ENCODE measurements at places on chromosomes 1 and 21.

DNA sequence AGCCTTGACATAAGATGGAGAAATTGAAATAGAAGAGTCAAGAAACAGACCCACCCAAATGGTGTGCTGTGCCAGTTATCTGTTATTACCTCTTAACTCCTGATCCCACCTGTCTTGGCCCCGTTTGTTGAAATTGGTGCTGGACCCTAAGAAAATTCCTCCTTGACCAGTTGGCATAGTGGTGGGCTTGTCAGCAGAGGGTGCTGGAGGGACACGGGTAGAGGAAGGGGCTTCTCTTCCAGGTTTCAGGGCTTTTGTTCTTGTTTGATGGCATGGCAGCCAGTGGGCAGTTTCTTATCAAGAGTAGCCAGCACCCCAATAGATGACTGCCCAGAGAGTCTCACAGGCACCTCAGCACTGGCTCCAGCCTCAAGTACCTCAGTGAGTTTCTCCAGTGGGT, 51.6 kb downstream of the PCBP3 start:
- no peak for DNase-seq

- DNase-seq, result no peak
Observed at GRCh38 chr1:68230901-68231626, 1.3 kb downstream of the WLS start.

DNA sequence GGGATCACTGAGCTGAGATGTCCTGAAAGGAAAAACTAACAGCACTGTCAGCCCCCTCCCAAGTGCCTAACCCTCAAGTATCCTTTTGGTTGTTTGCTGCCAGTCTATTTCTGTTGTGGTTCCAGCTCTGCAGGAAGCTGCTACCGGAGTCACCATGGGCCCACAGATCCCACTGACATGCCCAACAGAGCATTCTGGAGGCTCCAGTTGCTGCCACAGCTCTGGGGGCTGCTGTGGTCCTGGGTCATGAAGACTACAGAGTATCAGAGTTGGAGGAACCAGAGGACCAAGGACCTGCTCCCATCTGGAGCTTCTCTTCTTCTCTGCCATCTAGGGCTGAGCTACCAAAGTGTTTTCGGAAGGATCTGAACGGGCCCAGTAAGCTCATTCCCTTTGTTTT, 910 bp downstream of the LCE3A start:
- DNase-seq, result no peak

- no peak for DNase-seq
Observed at GRCh38 chr1:65722461-65722860, 70.2 kb upstream of the PDE4B start.

DNA sequence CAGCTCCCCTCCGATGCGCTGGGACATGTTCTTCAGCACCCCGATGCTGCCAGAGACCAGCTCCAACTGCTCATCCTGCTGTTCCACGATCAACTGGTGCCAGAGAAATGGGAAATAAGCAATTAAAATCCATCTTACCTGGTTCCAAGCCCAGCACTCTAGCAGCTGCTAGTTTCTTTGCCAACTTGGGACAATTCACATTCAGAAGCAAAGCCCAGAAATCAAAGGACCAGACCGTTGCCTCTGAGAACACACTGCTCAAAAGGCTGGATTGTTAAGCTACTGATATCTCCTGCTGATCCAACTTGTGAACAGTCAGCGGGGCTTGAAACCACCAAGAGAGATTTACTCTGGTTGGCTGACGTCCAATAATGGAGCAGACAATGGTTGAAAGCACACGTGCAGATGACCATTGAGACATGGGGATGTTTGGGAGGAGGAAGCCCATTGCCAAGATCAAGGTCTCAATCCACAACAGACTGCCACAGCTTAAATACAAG, 34.4 kb downstream of the STX6 start:
- DNase-seq, result no peak

- no peak for DNase-seq
Observed at GRCh38 chr1:220884981-220885918, 6.0 kb downstream of the HLX start.

DNA sequence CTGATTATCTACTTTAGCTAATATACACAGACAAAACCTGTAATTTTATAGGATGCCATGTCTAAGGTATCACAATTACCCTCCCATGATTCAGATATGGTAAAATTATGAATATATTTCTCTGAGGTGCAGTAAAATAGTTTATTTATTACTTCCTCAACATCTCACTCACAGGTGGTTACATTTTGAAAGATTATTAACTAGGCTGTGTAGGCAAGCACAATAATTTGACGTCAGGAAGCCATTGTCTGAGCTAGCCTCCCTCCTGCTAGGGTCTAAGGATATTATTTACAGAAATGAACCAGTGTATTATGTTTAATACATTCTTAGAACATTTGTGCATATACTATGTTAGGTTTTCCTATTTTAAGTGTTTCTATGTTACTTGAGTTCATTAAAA, 69.9 kb upstream of the ADGRL2 start:
- DNase-seq, result no peak

DNA sequence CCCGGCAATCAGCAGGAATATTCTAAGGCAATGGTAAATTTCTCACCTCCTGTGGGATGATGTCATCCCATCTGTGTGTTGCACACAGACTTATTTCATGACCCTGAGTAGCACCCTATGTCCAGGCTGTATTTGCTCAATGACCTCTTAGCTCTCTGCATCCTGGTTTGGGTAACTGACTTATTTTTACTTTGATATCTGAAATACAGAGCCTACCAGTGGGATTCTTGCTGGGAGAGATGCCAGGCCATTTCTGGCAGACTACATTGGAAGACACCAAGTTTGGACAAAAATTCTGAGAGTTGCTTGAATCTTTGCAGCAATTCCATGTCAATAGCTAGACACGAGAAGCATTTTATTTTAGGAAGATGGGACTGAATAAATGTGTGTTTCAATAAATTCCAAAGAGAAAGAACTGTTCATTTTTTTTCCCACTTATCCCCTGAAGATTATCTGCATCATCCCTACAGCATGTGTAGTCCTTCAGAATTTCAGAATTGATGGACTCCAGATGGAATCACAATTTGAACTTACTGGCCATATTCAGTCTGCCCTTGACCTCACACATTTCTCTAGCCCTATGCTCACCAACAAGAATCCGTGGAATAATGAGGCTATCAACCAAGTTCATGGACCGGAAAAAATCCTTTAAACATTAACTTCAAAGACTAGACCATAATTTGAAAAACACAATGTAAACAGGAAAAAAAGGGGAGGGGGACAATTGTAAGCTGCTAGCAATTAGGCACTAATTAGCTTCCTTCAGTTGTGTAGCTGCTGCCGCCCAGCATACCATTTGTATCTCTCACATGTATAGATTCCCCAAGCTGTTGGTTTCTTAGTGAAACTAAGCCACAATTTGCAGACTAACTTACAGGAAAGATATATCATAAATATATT, 226.5 kb downstream of the HMCN1 start:
- DNase-seq, result no peak

DNA sequence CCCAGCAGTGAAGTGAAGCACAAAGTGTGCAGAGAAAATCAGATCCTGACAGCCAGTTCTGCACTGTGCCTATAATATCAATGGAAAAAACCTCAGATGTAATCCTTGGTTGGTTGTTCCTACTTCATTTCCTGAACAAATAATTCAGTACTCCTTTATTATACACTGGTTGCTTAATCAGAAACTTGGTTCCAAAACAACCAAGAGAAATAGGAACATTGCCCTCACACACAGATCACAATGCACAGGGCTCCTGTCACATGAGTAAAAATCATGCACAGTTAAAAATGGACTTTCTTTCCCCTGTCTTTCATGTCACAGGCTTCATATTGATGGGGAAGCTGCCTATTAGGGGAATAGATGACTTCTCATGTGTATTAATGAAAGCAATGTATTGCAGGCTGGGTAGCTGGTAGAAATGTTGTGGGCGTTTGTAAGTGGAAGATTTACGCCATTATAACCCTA, 9.7 kb downstream of the DNASE2B start:
- DNase-seq, result peak; percentile 70

DNA sequence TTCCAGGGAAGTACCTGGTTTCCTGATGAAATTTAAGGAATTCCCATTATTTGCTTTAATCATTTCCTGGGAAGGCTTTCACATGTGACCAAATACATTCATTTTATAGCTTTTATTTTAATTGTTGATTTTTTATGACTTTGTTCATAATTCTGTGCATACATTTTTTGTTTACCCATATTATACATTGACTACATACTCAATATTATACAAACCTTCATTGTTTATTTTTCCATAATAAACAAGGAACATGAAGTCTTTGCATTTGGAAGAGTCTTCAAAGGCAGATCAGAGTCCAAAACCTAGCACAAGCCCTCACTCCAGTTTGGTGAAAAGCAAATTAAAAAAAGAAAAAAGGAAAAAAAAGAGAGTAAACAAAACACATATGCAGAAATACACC, 218.3 kb upstream of the NRIP1 start:
- DNase-seq, result no peak

- DNase-seq, result peak; percentile 6
Observed at GRCh38 chr1:222697826-222698225, 14.5 kb downstream of the AIDA start.

GRCh38 chr1:231357831-231358354, 19.8 kb downstream of the SPRTN start:
- peak; percentile 75 for DNase-seq

- no peak for DNase-seq
Observed at GRCh38 chr1:25871086-25871703, 4.3 kb downstream of the PAQR7 start.

Data from suppressor macrophage treated with lipopolysaccharide for 4 hours (primary cell).